ENCODE measurements at places on chromosomes 2 and 18.

GRCh38 chr2:233936089-233936488 lies 18.9 kb downstream of the TRPM8 start:
- no peak for DNase-seq

- no peak for DNase-seq
These were observed 138.7 kb downstream of the ALPK2 start for GRCh38 chr18:58490238-58490637.

DNA sequence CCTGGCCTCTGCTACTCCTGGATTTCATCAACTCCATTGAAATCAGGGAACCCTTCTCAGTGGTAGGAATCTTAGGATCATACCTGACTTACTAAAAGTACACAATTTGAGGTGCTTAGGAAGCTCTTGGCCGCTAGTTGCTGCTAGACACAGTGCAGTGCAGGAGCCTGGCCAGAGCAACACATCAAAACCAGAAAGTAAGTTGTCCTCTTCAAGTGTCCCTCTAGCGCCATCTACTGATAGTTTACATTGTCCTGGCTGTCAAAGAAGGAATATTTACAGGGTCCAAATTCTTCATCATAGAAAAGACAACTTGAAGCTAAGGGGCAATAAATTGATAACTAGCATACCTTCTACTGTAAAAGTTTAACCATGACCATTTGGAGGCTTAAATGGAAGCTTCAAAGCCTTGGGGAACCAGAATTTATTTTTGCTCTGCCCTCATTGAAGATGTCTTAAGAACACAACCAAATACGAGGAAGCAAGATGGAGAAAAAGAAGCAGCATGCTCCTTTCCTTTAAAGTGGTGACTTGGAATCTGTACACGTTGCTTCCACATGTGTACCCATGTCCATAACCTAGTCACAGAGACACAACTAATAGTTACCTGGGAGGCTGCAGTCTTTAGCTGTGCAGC lies 889.1 kb upstream of the GCFC2 start:
- peak; percentile 91 for DNase-seq

DNA sequence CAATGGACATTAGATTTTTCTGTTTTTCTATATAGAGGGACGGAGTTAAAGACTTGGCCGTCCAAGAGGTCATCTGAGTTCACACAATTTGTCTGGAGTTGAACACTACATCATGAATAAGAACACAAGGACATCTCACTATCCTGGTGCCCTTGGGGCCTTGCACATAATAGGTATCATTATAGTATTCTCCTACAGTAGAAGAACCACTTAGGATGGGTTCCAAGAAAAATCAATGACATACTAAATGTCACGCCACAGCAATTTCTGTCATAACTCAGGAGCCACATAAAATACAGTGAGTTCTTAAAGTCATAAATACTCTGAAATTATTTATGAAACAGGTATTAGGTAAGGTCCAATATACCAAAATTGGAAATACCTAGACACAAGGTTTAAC lies 154.4 kb downstream of the NCKAP5 start:
- DNase-seq, result no peak

DNA sequence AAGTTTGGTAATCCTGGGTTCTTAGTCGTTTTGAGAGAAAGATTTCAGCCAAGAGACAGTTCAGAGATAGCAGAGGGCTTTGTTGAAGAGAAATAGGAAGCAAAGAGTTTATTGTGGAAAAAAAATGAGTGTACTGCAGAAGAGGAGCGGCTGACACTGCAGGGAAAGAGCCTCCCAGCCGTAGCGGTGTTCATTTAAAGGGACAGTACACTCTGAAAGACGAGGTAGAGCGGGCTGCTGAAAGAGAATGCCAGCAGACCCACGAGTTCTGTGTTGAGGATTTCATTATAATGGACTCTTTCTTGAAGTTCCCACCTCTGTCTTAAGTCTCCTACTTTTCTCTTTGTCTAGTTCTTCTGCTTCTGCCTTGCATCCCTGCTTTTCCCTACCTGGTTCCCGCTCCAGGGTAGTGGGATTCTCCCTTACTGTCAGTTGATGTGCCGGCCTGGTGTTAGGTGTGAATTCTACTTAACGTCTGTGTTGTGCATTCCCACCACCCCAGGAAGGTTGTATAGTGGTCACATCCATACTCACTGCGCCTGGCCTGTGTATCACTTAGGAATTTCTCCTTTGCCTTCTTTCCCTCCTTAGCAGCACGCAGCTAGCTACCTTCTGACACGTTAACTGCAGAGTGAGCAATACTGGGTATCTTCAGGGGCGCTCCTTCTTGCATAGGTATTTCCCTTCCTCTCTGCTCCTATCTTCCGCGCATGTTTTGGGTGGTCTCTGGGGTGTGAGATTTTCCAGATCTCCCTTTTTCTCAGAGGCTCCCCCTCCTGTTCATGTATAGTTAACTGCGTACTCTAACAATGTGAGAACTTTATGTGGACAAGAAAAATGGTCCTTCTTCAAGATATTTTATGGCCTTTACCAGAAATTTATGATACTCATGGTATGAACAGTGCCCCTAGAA lies 164.5 kb downstream of the PTH2R start:
- no peak for DNase-seq

DNA sequence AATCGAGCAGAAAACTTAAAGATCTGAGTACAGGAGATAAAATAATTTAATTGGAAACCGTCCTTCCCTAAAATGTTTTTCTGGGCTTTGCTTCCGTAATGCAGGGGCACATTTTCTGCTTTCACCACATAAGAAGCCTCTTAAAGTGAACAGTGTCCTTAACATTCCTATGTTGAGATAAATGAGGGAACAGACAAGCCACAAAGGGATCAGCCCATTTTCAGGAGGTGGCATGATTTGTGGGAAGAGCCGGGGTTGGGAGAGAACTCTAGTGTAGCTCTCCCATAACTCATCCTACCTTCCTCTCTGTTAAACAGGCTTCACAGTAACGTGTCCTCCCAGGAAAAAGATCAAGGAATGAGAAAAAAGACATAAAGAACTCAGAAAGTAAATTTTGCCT lies 56.9 kb upstream of the ACVR1C start:
- DNase-seq, result no peak

DNA sequence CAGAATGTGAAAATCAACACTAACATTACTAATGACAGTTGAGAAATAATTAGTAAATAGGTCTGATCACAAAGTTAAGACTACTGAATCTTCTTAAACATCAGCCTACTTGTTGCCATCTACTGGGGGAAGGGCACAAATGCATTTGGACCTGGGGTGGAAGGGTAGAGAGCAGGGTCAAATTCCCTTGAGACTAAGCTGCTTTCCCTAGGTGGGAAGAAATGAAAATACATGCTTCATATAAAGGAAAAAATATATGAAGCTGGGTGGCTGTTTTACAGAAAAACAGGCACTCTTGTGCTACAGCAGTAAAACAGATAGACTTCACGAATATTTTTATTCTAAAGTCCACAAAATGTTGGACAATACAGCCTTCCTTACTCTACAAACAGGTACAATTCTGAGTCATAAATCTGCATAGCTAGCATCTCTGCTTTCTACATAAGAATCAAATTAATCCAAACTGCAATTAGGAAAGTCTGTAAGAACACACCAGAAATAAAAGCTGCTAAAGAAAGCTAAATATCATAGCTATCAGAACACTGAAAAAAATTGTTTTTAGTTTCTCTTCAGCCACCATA lies 10.9 kb downstream of the TRIP12 start:
- DNase-seq, result peak; percentile 40

- DNase-seq, result peak; percentile 1
These were observed 37.3 kb downstream of the MARCO start for GRCh38 chr2:118979152-118979861.

GRCh38 chr2:20562540-20563225 lies 88.2 kb downstream of the HS1BP3 start:
- DNase-seq, result no peak

DNA sequence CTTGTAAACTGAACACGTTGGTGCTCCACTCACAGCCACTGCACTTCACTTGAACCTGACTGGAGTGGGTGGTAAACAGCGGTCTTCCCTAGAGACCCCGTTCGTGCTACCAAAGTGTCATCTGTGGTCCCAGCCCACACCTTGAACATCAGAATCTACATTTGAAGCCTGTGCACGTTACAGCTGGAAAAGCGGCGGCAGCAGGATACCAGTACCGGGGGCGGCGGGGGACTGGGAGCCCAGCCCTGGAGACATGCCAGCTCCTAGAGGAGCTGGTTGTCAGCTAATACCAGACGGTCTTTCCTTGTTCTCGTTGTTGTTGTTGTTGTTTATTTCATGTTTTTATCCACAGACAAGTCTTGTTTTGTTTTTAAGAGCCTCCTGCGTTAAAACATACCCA lies 156.7 kb downstream of the WDSUB1 start:
- DNase-seq, result peak; percentile 58

DNA sequence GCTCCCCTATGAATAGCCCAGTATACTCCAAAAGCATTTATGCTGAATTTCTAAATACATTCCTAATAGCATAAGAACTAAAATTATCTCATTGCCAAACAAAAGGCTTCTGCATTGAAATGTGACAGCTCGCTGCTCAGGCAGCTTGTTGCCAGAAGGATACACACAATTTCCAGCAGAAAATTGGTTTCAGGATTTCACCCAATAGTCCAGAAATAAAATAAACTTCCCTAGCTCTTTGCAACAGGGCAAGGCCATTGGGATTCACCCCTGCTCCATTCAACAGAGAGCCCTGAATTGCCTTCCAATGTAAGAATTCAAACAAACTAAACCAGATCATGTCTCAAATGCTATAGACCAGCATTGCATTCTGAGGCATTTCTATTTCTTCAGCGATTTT lies 70.7 kb downstream of the RBM43 start:
- DNase-seq, result no peak

- no peak for DNase-seq
These were observed 27.5 kb upstream of the EPAS1 start for GRCh38 chr2:46269544-46270273.

- DNase-seq, result no peak
These were observed 63.9 kb downstream of the PHLPP1 start for GRCh38 chr18:62778976-62779869.

GRCh38 chr2:157447741-157448140 lies 3.9 kb upstream of the CYTIP start:
- no peak for DNase-seq

DNA sequence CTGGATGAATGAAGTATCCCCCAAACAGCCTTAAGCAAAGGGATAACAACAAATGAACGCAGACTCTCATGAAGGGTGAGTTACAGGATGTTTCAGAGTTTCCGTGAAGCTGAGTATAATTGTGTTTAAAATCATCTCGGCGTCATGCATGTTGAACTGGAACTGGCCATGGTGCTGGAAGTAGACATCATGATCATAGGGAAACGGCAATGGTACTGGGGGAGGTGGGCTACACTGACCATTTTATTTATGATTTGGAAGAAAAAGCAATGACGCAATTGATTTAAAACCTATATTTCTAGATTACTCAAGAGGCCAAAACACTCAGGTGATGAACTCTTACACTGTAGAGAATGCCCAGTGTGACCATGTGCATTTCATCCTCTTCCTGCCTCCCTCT lies 387.9 kb upstream of the MYT1L start:
- DNase-seq, result no peak

DNA sequence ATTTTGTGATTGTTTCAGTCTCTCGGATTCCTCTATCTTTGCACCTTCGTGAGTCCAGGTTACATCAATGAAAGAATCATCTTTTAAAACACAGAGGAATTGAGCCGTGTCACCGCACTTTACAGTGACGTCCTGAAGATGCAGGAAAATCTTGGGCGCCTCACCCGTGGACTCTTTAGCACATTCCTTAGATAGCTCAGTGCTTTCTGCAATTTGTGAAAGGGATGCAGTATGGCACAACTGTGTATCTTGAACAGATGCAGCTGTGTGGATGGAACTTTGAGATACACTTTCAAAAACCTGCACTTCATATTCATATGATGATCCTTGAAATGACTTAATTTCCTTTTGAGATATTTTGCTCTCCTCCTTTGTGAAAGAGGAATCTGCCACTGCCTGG lies 50.9 kb downstream of the TTN start:
- DNase-seq, result no peak

DNA sequence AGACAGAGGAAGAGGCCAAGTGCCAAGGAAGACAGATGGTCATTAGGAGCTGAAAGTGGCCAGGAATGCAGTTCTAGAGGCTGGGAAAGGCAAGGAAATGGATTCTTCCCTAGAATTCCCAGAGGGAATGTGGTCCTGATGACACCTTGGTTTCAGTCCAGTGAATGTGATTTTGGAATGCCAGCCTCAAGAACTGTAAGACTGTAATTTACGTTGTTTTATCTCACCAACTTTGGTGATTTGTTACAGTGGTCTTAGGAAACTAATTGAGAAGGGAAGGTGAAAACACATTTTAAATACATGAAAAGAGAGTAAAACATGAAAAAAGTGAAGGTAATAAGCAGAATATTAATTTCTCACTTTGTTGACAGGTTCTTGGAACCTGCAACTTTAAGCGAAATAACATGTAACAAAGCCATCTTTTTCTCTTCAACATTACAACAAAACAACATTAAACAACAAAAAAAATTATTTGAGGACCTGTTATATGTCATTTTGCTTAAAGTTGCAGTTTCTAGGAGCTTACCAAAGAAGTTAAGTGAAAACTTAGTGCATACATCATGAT lies 370.2 kb downstream of the METTL4 start:
- DNase-seq, result no peak

- no peak for DNase-seq
These were observed 62.5 kb downstream of the REEP1 start for GRCh38 chr2:86274918-86275275.
